Activated CD4-positive, alpha-beta T cell treated with anti-CD3 and anti-CD28 coated beads for 24 hours (primary cell): ENCODE measurements at places on chromosomes 3 and 15.
A peak's percentile ranks its signal among the peaks of the same experiment; 100 is the strongest.

GRCh38 chr3:46887980-46888494, 10.5 kb downstream of the PTH1R start:
- no peak for DNase-seq

DNA sequence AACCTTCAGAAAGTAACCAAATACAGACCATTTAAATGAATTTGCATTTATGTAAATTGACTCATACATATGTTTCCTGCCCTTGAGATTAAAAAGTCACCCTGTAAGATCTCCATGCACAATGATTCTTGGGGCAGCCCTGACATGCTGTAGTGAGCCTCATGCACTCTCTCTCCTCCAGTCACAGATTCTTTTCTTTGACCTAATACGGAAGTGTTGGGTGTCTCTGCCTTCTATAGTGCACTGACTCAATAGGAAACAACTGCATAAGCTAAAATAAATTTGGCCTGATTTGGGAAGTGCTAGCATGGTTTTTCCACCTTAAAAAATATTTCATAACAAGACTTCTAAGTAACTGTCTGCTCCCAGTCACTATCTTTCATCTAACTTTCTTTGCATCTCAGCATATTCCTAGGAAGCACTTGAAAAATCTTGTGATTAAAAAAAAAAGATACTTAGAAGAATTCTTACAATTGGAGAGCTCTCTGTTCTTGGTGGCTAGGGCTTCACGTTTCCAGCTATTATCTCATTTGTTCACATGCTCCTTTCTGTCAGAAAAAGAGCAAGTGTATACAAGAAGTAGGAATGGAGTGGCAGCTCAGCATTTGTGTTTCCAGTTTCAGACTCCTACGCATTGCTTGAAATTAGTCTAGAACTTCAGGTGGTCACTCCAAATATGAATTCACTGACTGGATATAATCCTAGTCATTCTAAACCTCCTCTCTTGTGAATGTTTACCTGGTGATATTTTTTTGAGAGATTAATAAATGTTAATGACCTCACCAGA, 207.9 kb upstream of the COL8A1 start:
- no peak for DNase-seq

- DNase-seq: no peak
These were observed 59.8 kb downstream of the RASA2 start for GRCh38 chr3:141546586-141546985.

DNA sequence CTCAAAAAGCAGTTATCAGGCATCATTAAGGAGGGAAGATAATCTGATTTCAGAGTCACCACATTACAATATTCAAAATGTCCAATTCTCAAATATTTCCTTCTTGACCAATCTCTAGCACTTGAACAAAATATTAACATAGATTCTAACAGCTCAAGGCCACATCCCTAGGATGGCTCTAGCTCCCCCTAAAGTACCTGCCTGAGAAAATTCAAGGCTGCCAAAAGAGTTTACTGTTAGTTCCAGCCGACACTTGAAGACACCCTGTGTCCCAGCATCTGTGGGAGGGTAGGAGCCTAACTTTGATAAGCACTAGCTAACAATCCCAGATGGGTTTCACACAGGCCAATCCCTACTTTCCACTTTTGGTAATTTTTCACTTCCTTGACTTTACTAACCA, 10.4 kb downstream of the NSMCE3 start:
- no peak for DNase-seq

DNA sequence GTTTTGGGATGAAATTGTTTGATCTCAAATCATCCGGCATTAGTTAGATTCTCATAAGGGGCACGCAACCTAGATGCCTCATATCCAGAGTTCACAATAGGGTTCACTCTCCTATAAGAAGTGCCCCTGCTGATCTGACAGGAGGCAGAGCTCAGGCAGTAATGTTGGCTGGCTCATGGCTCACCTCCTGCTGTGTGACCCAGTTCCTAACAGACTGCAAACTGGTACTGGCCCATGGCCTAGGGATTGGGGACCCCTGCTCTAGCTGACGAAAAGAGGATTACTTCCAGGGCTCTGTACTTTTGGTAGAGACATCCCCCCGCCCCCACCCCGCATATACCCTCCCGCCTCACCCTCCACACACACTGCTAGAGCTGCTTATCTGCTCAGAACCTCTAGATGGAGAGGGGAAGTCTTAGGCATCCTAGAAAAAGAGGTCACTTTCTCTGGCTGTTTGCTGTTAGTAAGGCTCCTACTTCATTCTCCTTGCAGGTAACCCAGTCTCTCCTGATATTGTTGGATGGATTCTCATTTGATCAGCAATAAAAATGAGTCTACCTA, 923.1 kb downstream of the CADM2 start:
- no peak for DNase-seq

DNA sequence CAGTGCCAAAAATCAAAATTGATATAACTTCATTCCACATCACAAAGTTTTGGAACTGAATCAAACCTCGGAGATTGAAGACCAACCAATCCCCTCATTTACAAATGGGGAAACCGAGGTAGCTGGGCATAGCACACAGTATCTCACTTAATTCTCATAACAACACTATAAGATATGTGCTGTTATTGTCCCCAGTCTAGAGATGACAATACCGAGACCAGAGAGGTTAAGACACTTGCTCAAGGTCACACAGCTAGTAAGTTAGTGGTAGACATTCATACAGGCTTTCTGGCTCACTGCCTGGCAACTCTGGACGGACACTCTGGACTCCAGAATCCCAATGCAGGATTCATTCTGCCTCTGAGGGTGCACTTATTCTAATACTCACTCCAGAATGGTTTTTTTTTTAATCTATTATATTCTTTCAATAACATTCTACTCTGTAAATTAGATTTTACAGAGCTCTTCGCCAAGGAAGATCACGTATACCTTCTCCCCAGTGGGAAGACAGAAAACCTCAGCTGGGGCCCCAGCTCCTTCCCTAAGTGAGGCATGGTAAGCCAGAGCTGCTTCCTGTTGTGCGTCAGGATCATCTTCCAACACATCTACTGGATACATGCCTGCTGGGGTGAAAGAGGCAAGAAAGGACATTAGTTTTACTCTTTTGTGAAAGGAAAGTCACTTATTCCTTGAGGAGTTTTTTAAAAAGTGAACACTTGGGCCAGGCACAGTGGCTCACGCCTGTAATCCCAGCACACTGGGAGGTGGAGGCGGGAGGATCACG, 128.4 kb upstream of the IGF1R start:
- DNase-seq: no peak

DNA sequence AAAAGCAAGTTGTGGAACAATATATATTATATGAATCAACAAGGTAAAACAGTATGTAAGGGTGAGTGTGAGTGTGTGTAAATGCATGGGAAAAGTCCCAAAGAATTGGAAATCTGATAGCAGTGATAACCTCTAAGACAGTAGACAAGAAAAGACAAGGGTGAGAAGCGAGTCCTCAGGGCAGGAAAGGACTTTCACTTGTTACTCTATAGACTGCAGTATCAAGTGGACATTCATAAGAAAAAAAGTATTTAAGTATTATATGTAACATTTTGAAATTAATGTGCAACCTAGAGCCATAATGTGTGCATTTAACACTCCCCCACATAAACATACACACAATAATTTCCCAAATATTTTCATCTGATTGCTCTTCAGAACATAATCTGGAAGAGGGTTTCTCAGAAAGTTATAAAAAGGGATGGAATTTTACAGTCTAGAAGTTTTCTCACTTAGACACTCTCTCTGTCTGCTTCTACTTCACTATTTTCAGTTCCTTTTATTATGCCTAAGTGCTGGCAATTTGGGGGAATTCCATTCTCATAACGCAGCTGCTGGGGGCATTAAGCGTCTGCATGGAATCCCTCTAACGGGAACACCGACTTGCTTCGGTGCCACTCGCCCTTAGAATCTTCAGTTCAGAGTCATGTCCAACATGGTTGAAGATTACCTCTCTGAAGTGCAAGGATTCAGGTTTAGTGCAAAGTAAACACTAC, 50.0 kb upstream of the CDIN1 start:
- DNase-seq: no peak

- peak; percentile 45 for DNase-seq
These were observed 241.7 kb upstream of the ICE2 start for GRCh38 chr15:60720493-60721256.

DNA sequence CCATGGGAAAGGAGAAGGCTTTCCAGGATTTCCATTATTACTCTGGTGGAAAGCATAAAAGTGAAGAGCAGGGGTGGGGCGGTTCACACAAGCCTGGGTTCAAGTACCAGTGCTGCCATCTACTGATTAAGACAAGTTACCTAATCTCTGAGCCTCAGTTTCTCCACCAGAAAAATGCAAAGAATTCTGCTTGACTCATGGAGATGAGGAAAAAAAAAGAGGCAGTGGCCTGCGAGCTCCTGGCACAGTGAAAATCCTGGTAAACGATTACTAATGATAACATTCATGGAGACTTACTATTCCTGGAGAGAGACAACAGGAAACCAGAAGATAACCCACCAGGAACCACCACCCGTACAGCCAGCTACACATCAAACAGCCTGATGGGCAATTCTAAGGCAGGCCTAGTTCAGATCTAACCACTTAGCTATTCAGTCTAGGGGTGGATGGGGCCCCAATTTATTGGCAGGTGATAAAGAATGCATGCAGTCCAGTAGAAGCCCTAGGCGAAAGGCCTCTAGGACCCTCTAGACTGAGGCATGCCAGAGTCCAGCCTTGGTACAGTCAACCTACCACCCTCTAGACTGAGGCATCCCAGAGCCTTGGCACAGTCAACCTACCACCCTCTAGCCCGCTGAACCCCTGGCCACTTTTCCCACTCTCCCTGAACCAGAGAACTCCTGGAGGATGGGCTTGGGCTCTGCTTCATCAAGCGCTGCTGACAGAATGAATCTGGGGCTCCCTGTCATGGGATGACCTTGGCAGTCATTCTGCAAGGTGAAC, 2.5 kb downstream of the AMOTL2 start:
- DNase-seq: no peak

DNA sequence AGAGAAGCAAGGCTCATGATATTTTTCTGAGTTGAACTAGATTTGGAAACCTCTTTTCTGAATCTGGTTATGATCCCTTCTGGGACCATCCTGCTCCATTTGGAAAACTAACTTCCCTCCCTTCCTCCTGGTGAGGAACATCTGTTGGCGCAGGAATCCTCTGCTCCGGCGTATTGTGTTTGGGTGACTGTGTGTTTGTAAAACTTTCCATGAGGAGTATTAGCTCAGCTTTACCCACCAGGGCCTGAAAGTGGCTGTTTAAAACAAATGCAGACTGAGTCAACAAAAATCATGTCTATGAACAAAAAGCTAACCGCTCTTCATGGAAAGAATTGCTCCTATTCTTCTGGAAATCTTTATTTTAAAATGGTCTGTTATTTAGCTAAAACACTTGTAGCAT, 17.7 kb downstream of the STARD9 start:
- DNase-seq: no peak

GRCh38 chr15:81003097-81003350, 2.3 kb downstream of the TLNRD1 start:
- no peak for DNase-seq

- DNase-seq: no peak
These were observed 912.6 kb downstream of the NTRK3 start for GRCh38 chr15:87343966-87344365.

DNA sequence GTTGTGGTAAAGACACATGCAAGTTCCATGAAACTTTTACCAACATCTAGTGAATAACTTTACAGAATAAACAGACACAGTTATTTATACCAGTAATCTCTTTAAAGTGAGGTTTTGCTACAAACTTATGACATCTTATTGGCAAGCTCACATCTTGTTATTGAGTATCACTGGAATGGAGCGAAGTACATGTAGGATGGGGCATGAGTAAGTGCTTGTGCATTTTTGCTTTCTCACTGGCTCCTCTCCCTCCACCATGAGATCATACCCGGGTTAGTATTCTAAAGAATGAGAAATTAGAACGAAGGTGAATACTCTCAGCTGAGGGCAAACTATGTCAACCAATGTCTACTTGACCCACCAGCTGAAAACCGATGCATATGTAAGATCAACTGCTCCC, 193.3 kb upstream of the ZNF717 start:
- no peak for DNase-seq

DNA sequence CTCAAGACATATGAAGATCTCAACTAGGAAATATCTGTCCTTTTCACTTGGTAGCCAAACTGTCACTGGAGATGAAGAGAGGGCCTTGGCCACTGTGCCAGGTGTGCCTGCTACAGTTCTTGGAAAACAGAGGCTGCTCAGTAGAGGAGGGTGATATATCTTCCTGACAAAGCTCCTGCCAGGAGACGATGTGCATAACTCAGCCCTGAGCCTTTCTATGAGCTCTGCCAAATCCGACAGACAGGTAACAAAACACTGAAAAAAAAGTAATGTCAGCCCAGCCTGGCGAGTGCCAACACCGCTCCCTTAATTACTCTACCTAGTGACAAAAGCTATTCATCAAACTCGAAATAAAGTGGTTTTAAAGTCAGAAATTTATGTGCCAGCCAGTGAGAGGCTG, 123.2 kb downstream of the MFSD1 start:
- DNase-seq: no peak

GRCh38 chr3:64255741-64256340, 30.6 kb upstream of the PRICKLE2 start:
- DNase-seq: no peak

DNA sequence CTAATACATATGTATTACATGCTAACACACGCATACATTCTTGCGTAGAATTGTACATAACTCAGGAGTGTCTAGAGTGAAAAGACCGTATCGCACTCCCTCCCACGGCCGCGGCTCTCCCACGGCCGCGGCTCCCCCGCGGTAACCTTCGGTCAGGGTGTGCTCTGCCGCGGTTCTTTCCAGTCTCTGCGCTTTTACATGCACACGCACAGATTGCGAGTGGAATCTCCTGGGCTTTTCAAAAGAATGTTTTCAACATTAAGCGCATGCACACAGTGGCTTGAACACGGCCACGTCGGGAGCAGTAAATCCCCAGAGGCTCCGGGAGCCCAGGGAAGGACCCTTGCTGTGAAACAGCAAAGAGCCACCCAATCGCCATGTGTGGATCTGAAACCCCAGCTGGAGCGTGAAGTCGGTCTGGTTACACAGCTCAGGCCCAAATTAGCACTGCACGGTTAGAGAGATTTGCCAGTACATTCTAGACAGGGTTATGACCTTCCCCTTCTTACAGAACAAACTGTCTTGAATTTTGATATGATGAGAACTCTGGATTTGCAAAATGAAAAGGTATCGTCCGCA, 805 bp upstream of the RGMA start:
- DNase-seq: no peak

- DNase-seq: no peak
These were observed 279.9 kb downstream of the EBLN2 start for GRCh38 chr3:73341272-73341935.
